ENCODE measurements at places on chromosomes 16 and 17.

DNA sequence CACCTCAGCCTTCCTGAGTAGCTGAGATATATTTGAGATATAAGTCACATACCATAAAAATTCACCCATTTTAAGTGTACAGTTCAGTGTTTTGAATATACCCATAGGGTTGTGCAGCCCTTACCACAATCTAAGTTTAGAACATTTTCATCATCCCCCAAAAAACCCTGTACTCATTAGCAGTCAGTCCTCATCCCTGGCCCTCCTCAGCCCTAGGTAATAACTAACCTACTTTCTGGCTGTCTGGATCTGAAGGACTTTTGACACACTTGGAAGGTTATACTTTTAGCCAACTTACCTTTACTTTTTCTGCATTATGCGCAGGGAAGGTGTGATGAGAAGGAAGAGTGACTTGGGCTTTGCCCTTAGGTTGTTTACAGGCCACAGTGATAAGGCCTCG, 4.0 kb upstream of the PLEKHG4 start:
- no peak for DNase-seq

GRCh38 chr17:15112846-15113617, 152.1 kb downstream of the PMP22 start:
- DNase-seq: no peak

DNA sequence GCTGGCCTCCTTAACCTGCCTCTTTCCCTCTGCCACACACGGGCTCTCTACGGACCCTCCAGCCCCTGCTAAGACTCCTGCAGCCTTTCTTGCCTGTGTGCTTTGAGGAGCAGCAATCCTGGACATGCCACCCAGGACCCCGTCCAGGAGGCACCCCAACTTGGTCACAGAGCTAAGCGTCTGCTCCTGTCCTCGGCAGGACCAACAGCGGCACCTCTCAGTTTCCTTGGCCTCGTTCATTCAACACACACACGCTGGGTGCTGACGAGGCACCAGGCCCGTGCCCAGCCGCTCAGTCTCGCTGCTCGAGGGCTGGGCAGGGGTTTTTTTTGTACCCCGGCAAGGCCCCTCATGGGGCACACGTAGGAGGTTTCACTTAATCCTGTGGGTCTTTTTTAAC, 15.2 kb downstream of the RPH3AL start:
- no peak for DNase-seq

GRCh38 chr16:81497690-81498089, 53.1 kb downstream of the CMIP start:
- no peak for DNase-seq

GRCh38 chr16:10100829-10101228, 81.4 kb downstream of the GRIN2A start:
- DNase-seq: no peak

- no peak for DNase-seq
These were observed 642 bp downstream of the ZNF205 start for GRCh38 chr16:3112881-3113574.

- DNase-seq: no peak
These were observed 126.0 kb downstream of the ABCC12 start for GRCh38 chr16:48029768-48030167.

GRCh38 chr16:84115919-84116719, 623 bp downstream of the MBTPS1 start:
- DNase-seq: no peak

DNA sequence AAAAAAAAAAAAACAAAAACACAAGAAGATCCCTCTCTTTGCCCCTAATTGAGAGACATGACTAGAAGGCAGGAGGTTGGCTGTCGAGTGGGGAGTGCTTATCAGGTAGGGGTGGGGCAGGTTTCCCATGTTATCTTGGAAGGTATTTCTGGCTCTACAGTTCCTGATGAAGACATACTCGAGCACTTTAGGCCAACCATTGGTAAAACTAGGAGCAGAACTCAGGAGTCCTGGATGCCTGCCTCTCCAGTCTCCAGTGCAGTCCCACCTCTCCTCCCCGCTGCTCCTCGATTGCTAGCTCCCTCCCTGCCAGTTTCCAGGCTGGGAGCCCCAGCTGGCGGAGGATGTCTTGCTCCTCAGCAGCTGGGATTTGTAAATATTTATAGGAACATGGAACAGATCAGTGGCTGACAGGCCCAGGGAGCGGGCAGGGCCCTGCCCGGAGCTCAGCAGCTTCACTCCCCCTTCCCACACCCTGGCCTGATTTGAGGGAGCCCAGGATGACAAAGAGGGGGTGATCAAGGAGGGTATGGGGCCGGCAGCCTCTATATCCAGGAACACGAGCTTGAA, 11.4 kb upstream of the C1QL1 start:
- DNase-seq: no peak

DNA sequence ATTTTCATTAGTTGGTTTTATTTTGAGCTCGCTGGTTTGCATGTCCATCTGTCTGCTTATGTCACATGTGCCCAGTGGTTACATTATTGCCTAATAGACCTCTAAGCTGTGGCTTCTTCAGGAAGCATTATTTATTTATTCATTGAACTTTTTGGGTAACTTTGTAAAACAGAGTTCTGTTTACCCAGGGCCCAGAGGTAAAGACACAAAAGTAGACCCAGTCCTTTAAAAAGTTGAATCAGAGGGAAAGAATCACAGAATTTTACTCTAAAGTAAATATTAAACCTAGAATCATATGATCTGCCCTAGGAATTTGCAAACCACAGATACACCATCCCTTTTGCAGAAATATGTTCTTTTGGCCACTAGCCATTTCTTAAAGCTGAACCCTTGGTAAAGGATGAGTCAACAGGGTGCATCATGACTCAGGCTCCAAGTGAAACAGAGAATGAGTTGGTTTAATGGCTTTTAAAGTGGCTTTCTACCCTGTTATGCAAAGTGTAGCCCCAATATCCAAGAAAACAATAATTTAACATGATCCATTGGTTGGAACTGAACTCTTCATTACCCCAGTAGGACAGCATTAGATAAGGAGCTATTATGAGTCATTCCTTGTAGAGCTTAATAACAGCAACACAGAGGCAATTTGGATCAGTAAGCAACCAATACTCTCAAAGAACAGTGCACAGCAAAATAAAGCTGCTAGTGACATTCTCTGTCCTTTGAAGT, 236.3 kb downstream of the KCNJ2 start:
- peak; percentile 64 for DNase-seq

DNA sequence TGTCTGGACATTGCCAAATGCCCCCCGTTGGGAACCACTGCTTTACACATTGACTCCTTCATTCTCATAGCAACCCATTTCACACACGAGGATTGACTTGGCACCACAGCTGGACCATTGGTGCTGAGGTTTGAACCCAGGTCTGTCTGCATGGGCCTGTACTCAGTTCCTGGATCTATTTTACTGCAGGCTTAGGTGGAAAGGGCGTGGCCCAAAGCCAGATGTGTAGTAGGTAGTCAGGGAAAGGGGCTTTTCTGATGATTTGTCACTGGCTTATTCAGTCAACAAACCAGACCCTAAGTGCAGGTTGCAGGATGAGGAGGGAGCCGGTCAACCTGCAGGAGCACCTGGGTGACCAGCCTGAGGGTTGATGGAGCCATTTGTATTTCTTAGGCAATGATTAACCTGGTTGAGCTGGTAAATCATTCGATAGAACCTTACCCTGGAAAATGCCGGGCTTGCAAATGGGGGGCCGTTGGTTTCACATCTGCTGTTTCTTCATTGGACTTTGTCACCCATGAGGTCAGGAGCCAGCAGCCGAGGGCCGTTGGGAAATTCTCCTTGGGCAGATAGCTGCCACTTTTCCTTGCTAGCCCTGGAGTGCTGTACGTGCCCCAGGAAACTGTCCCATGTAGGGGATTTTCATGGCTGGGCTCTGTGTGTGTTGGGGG, 104.4 kb downstream of the CMIP start:
- DNase-seq: no peak

DNA sequence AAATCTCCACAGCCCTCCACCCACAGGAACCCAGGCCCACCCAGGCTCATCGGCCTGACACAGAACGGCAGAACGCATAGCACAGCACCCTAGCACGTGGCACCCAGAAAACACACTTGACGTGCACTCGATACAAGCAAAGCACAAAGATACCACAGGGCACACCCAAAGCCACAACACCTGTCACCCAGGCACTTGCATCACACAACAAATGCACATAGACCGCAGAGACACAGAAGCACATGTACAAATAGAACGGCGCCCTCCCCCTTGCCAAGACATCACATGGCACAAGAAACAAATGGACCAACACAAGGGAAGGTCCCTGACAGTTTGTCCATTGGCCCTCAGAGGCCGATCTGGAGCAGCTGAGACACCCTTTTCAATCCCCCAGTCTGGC, 147.7 kb upstream of the WSCD1 start:
- DNase-seq: no peak

- no peak for DNase-seq
These were observed 27.1 kb downstream of the PPL start for GRCh38 chr16:4909825-4910224.

GRCh38 chr16:82074019-82074558, 39.0 kb downstream of the HSD17B2 start:
- DNase-seq: no peak

- DNase-seq: no peak
These were observed 34.1 kb downstream of the IL21R start for GRCh38 chr16:27436065-27436464.

DNA sequence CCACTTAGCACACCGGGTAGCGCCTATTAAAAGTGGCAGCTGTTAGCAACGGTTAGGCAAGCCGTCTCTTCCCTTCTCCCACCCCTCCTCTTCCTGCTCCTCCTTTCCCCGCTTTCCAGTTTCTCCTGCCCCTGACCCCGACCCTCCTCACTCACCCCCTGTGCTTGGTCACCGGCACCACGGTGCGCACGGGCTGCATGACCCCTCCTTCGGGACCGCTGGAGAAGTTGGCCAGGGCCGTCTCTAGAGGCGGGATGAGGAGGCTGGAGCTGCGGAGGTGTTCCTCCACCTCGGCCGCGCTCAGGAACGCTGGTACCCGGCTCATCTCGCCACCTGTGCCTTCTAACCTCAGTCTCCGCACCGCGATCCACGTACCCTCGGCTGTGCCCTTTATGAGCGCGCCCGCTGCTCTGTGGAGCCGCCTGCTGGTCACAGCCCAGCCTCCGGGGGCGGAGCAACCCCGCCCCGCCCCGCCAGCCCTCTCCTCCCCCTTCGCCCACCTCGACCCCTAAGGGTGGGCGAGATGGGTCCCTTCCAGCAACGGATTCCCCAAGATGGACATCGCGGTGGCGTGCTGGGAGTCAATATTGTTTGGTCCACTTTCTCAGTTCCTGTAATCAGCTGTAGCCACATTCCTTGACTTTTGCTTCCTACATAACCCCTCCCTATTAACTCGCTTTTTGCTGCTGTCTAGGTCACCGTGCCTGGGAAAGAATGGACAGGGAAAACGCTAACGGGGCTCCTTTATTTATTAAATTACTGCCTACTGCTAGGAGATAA, at the start of gene CRYM:
TSS of gene CRYM (minus strand) at position 364 of the 780 bp plus-strand sequence. CDS start at position 325, 39 bp downstream.
- DNase-seq: no peak

- no peak for DNase-seq
These were observed 18.7 kb upstream of the RBFOX3 start for GRCh38 chr17:79629548-79630049.

DNA sequence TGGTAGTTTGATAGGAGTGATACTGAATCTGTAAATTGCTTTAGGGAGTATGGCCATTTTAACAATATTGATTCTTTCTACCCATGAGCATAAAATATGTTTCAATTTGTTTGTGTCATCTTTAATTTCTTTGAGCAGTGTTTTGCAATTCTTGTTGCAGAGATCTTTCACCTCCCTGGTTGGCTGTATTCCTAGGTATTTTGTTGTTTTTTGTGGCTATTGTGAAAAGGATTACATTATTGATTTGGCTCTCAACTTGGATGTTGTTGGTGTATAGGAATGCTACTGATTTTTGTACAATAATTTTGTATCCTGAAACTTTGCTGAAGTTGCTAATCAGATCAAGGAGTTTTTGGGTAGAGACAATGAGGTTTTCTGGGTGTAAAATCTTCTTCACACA, 3.2 kb downstream of the KRTAP9-9 start:
- DNase-seq: no peak

DNA sequence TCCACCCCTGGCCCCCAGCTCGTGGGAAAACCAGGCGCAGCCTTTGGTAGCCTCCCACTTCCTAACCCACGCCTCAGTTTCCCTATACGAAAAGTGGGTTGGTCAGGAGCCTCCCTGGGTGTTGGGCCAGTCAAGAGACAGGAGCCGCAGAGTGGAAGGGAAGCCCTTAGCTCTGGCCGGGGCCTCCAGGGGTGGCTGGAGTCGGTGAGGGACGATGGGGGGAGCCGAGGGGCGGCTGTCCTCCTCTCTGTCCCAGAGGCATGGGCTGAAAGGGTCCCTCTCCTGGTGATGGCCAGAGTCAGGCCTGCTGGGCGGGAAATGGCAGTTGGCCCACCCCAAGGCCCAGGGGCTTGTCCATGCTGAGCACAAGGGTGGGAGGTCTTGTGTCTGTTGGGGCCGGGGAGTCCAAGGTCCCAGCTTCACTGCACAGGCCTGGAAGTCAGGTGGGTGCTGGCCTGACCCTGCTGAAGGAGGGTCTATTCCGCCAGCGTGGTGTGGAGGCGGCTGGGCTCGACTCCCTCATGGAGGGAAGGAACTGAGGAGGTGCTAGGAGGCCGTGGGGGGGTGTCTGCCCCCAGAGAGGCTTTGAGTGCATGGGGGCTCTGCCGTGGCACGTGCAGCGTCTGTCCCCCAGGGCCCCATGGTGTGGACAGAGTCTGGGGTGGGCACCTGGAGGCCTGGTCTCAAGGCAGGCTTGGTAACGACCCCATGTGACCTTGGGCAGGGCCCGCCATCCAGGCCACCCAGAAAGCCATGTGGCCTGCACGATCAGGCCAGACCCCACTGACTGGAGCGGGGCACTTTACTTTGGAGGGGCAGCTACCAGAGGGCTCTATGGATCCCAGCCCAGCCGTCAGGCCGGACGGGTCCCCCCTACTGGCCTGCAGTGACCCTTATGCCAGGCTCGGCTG, 1.1 kb downstream of the SLC16A3 start:
- no peak for DNase-seq

- no peak for DNase-seq
These were observed 307.5 kb downstream of the MAP2K4 start for GRCh38 chr17:12328204-12328603.

- DNase-seq: no peak
These were observed 8.1 kb downstream of the SLC43A2 start for GRCh38 chr17:1620486-1620885.

GRCh38 chr17:45038728-45039634, 12.5 kb downstream of the DCAKD start:
- DNase-seq: no peak

DNA sequence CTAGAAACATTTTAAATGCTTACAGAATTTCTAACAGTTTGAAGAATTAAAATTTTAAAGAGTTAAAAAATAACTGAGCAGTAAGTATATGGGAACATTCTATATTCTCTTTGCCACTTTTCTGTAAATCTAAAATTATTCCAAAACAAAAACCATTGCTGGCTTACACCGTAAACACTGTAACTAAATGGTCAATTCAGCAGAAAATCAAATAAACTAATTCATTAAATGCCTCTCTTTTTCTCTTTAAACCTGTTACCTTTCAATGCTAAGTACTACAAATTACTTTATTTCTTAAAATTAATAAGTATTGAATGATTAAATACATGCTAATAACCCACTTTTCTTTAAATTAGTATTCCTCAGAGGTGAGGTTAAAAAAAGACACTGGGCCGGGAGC, 14.0 kb downstream of the TERB1 start:
- no peak for DNase-seq

GRCh38 chr17:64355536-64356303, 34.9 kb downstream of the PECAM1 start:
- no peak for DNase-seq

- DNase-seq: no peak
These were observed 12.1 kb downstream of the CD300A start for GRCh38 chr17:74478420-74479100.

Measured in T1000 (cell line).